Transverse colon (tissue), 4 donors: ENCODE measurements at places on chromosomes 1 and 21.

GRCh38 chr21:16455526-16455925, 725.7 kb downstream of the USP25 start:
- H3K4me1 ChIP-seq, result no peaks in the 10 kb centered on the region
- H3K36me3 ChIP-seq, result no peaks in the 10 kb centered on the region
- H3K4me3 ChIP-seq, result no peak overlapping the region
- no peaks in the 10 kb centered on the region for H3K27me3 ChIP-seq
- no peak overlapping the region for H3K27ac ChIP-seq

DNA sequence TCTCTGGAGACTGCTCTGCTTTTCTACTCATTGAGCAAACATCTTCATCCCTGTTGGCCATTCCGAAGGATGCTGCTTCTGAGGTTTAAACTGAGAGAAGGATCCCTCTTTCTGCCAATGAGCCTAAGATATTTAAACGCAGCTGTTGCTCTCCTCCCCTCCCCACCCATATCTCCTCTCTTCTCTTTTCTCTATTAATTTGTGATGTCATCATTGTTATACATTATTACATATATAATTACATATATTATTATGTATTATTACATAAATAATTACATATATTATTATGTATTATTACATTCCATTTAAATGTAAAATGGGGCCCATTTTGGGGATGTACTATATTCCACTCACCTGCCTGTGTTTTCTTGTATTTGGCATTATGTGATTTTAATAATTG, 82.7 kb upstream of the JUN start:
- H3K36me3 ChIP-seq, result no peaks in the 10 kb centered on the region
- H3K27me3 ChIP-seq, result no peaks in the 10 kb centered on the region
- H3K4me3 ChIP-seq, result no peak overlapping the region
- no peaks in the 10 kb centered on the region for H3K4me1 ChIP-seq

- no peak overlapping the region for H3K27ac ChIP-seq
- no peaks in the 10 kb centered on the region for H3K4me1 ChIP-seq
- DNase-seq, result no peak
Measured at GRCh38 chr21:33856893-33857527, 58.6 kb downstream of the ATP5PO start.

DNA sequence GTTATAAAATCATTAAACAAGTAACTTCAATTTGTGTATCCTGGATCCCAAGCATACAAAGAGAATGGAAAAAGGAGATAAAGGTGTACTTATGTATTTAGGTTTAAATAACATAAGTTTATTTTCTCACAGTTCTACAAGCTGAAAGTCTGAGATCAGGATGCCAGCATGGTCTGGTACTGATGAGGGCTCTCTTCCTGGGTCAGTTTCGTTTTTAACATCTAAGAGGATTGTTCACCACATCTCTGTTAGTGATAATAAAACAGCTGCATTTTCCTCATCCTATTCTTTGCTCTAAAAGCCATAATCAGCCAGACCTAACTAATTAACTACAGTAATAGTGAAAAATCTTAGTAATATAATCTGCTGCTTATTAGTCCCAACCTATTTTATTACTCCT, 5.2 kb downstream of the EGLN1 start:
- DNase-seq, result no peak
- no peak overlapping the region for H3K27ac ChIP-seq
- no peaks in the 10 kb centered on the region for H3K36me3 ChIP-seq
- H3K4me1 ChIP-seq, result peaks cover 20% of the 10 kb centered on the region
- H3K4me3 ChIP-seq, result no peak overlapping the region

- peaks cover 4% of the 10 kb centered on the region for H3K27me3 ChIP-seq
- no peaks in the 10 kb centered on the region for H3K4me1 ChIP-seq
- H3K4me3 ChIP-seq, result no peak overlapping the region
- H3K36me3 ChIP-seq, result no peaks in the 10 kb centered on the region
- H3K27ac ChIP-seq, result no peak overlapping the region
- no peak for DNase-seq
Measured at GRCh38 chr21:42427809-42428419, 24.2 kb downstream of the UBASH3A start.

GRCh38 chr1:25566730-25567341, 23.4 kb downstream of the LDLRAP1 start:
- H3K4me3 ChIP-seq, result no peak overlapping the region
- no peaks in the 10 kb centered on the region for H3K36me3 ChIP-seq
- DNase-seq, result no peak
- H3K4me1 ChIP-seq, result peaks cover 48% of the 10 kb centered on the region

DNA sequence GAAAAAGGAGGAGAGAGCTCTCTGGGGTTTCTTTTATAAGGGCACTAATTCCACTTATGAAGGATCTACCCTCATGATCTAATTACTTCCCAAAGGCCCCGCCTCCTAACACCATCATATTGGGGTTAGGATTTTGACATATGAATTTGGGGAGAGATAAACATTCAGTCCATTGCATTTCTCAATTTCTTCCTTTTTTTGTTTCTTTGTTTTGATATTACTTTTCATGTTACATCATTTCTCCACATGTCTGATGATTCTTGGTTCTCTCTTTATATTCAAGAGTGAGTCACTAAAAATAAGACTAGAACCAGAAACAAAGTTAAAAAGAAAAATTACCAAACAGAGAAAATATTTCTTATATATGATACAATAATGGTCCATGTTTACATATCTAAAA, 63.2 kb upstream of the DUSP10 start:
- no peak overlapping the region for H3K4me3 ChIP-seq
- H3K4me1 ChIP-seq, result no peaks in the 10 kb centered on the region
- no peaks in the 10 kb centered on the region for H3K27me3 ChIP-seq
- H3K36me3 ChIP-seq, result no peaks in the 10 kb centered on the region

GRCh38 chr1:219940707-219941106, 12.3 kb upstream of the SLC30A10 start:
- no peaks in the 10 kb centered on the region for H3K36me3 ChIP-seq
- no peak overlapping the region for H3K27ac ChIP-seq
- peaks cover 85% of the 10 kb centered on the region for H3K27me3 ChIP-seq
- no peak overlapping the region for H3K4me3 ChIP-seq

GRCh38 chr1:169363046-169363730, 4.4 kb downstream of the NME7 start:
- no peak for DNase-seq
- H3K4me1 ChIP-seq, result peaks cover 9% of the 10 kb centered on the region
- no peak overlapping the region for H3K4me3 ChIP-seq
- no peaks in the 10 kb centered on the region for H3K36me3 ChIP-seq

- DNase-seq, result no peak
- peak overlapping the region; percentile 94 for H3K27ac ChIP-seq
- H3K27me3 ChIP-seq, result no peaks in the 10 kb centered on the region
- H3K4me1 ChIP-seq, result peaks cover 56% of the 10 kb centered on the region
- no peaks in the 10 kb centered on the region for H3K36me3 ChIP-seq
Measured at GRCh38 chr1:61081144-61081685, 1.1 kb upstream of the NFIA start.

- no peaks in the 10 kb centered on the region for H3K27me3 ChIP-seq
- no peak overlapping the region for H3K4me3 ChIP-seq
- no peaks in the 10 kb centered on the region for H3K4me1 ChIP-seq
- DNase-seq, result no peak
Measured at GRCh38 chr21:34733852-34734251, 65.1 kb downstream of the CLIC6 start.

GRCh38 chr21:19608101-19608621, 1204.6 kb upstream of the TMPRSS15 start:
- no peaks in the 10 kb centered on the region for H3K27me3 ChIP-seq
- H3K27ac ChIP-seq, result no peak overlapping the region
- no peaks in the 10 kb centered on the region for H3K36me3 ChIP-seq

GRCh38 chr21:15445327-15445726, 284.5 kb upstream of the USP25 start:
- H3K4me1 ChIP-seq, result peaks cover 6% of the 10 kb centered on the region
- no peak for DNase-seq
- no peak overlapping the region for H3K4me3 ChIP-seq
- H3K36me3 ChIP-seq, result no peaks in the 10 kb centered on the region
- no peak overlapping the region for H3K27ac ChIP-seq
- no peaks in the 10 kb centered on the region for H3K27me3 ChIP-seq

DNA sequence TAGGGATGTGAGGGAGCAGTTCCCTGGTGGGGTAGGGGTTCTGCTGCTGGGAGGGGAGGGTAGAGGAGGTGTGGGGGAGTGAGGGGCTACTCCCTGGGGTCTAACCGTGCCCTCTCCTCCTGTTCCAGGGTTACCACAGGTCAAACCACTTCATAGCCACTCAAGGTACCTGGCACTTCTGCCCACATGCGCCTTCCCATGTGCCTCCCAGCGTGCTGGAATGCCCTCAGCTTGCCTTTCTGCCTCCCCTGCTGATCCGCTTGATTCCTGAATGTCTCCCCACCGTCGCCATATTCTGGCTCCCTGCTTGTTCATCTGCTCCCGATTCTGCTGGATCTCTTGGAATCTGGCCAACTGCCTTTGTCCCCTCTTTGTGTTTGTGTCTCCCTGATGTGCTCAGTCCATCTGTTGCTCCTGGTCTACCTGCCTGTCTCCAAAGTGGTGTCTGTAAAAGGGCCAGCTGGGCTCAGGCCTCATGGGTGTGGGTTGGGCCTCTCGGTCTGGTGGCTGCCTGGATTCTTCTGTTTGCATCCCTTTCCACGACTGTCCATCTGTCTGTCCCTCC, 74.4 kb downstream of the PTPRU start:
- no peaks in the 10 kb centered on the region for H3K27me3 ChIP-seq
- H3K36me3 ChIP-seq, result no peaks in the 10 kb centered on the region
- no peaks in the 10 kb centered on the region for H3K4me1 ChIP-seq
- DNase-seq, result no peak

GRCh38 chr21:41521489-41522027, 13.6 kb upstream of the TMPRSS2 start:
- no peaks in the 10 kb centered on the region for H3K36me3 ChIP-seq
- no peak overlapping the region for H3K4me3 ChIP-seq
- peak; percentile 61 for DNase-seq
- H3K27me3 ChIP-seq, result no peaks in the 10 kb centered on the region
- H3K4me1 ChIP-seq, result peaks cover 40% of the 10 kb centered on the region

GRCh38 chr1:91750398-91750996, 135.5 kb downstream of the TGFBR3 start:
- H3K27ac ChIP-seq, result peak overlapping the region; percentile 65
- H3K36me3 ChIP-seq, result no peaks in the 10 kb centered on the region
- no peak overlapping the region for H3K4me3 ChIP-seq
- DNase-seq, result no peak

- no peaks in the 10 kb centered on the region for H3K27me3 ChIP-seq
- H3K4me1 ChIP-seq, result peaks cover 11% of the 10 kb centered on the region
- H3K27ac ChIP-seq, result peak overlapping the region; percentile 73
- DNase-seq, result peak; percentile 68
- no peak overlapping the region for H3K4me3 ChIP-seq
- no peaks in the 10 kb centered on the region for H3K36me3 ChIP-seq
Measured at GRCh38 chr1:59020151-59020997, 236.5 kb upstream of the JUN start.

DNA sequence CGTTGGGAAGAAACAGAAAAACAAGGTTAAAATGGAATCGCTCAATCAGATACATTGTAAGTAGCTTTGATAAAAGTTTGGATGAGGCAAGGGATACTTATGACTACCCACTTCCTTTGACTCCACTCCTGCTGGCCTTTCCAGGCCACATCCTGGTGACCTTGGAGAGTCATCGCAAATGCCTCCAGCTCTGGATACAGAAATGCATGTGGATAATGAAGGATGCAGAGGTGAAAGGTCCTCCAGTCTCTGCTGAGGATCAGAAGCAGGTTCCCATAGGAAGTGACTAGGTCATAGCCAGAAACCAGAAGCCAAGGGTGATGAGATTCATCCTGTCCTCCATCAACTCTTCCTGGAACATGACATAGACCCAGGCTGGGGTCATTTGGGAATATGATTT, 6.2 kb upstream of the CAMK1G start:
- H3K27ac ChIP-seq, result no peak overlapping the region
- no peak for DNase-seq
- peaks cover 31% of the 10 kb centered on the region for H3K27me3 ChIP-seq
- no peaks in the 10 kb centered on the region for H3K36me3 ChIP-seq
- no peak overlapping the region for H3K4me3 ChIP-seq

DNA sequence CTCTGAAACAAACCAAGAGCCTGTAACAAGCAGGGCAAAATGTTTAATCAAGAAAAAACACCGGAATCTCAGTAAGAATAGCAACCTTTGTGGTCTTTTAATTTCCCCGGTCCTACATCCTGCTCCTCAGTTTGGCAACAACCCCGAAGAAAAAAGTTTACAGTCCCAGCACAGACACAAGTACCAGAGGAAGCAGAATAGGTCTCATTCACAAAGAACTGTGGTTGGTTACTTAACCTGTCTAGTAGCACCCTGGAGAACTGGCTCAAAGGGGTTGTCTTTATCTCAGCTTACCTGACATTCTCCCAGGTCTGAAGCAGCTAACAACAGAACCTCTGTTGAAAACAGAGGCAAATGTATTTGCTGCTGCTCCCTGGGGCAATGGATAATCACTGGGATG, 399.3 kb downstream of the AJAP1 start:
- DNase-seq, result no peak
- H3K27me3 ChIP-seq, result peaks cover 8% of the 10 kb centered on the region
- H3K27ac ChIP-seq, result no peak overlapping the region
- no peaks in the 10 kb centered on the region for H3K4me1 ChIP-seq

DNA sequence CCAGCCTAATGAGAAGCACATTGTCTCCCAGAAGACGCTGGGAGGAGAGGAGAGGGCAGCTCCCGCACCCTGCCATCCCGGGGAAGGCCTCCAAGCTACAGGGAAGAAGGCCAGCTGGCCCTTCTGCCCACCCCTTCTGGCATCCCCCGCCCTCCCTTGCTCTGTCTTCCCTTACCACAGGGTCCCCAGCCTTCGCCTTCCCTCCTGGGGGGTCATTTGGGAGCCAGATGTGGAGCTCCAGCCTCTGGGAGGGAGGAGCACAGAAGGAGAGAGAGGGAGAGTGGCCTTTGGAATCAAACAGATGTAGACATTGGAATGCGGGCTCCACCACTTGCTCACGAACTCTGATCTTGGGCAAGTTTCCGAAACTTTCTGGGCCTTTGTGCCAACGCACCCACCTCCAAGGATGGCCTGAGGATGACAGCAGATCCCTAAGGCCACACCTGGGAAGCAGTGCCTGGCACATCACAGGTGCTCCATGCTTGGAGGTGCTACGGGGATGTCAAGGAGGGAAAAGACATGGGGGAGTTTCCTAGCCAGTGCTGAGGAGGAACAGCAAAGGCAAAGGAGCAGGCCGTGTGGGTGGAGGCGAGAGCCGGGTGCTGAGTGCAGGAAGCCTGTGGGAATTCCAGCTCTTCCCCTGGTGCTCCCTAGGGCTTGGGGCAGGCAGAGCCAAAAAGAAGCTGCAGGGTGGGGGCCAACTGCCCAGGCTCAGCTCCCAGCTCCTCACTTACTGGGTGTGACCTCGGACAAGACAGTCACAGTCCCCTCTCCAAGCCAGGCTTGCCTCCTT, 23.1 kb upstream of the RSPO1 start:
- H3K27ac ChIP-seq, result no peak overlapping the region
- no peak overlapping the region for H3K4me3 ChIP-seq

- no peaks in the 10 kb centered on the region for H3K27me3 ChIP-seq
- H3K4me1 ChIP-seq, result peaks cover 3% of the 10 kb centered on the region
- peak overlapping the region; percentile 49 for H3K27ac ChIP-seq
- no peak overlapping the region for H3K4me3 ChIP-seq
- H3K36me3 ChIP-seq, result peaks cover 45% of the 10 kb centered on the region
Measured at GRCh38 chr1:150810958-150811659, 3.0 kb upstream of the CTSK start.
